ENCODE measurements at places on chromosomes 5 and 9.

- no peak for DNase-seq
These were observed 266.2 kb downstream of the ARHGAP26 start for GRCh38 chr5:143036146-143036927.

DNA sequence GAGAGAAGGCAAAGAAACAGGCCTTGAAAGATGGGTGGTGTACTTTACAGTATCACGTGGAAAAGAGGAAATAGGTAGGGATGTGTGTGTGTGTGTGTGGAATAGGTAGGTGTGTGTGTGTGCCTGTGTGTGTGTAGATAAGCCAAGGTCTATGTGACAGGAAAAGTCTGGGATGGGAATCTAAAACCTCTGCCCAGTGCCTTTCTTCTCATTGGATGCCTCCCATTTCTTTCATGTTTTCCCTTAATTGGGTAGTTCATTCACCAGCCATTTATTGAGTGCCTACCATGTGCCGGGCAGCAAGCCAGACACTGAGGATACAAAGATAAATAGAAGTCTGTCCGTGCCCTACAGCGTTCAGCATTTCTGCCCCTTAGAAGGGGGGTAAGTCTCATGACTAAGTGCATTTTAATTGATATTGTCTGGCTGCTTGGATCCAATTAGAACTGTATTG lies 1.0 kb downstream of the URM1 start:
- no peak for DNase-seq

- DNase-seq = no peak
These were observed 598.3 kb downstream of the EFNA5 start for GRCh38 chr5:107072440-107072839.

- DNase-seq = no peak
These were observed 36.7 kb downstream of the SLC27A6 start for GRCh38 chr5:129001841-129002526.

GRCh38 chr9:101795147-101795546 lies 56.7 kb upstream of the GRIN3A start:
- no peak for DNase-seq

DNA sequence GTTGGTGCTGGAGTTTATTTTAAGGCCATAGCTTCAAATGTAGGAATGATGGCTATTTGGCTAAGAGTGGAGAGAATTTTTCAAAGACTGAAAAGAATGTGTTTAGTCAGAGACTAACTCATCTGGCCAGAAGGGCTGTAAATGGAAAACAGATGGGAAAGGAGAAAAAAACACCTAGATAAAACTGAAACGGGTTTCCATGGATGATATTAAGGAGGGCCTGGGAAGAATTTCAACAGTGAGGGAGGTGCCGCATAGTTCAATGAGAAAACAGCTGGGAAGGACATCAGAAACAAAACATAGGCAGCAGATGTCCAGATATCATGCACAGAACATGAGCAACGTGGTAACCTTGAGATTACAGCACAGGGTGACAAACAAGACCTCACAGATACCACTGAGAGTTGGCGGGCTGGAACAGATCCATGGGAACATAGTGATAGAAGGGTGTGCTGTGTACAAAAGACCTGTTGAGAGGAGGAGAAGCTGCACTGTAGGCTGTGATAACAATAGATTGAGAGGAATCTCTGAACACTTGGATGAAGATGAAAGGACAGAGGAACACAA lies 31.2 kb upstream of the RAD23B start:
- peak; percentile 92 for DNase-seq

- DNase-seq = no peak
These were observed 21.0 kb upstream of the PPARGC1B start for GRCh38 chr5:149708981-149709594.

DNA sequence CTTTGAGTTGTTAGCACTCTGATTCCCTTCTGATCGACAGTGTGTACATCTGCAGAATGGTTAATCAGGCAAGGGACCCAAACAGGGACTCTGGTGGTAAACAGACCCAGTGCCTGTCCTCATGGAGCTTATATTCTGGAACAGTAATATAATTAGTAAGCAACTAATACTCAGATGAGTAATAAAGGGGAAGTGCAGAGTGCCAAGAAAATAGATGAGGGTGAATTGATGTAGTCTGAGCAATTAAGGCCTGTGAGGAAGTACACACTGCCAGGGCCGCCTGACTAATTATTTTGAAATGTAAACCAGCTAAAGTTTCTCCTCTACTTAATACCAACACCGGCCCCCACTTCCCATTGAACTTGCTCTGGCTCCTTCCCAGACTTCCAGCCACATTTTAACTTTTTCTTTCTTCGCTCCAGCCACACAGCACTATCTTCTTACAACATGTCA lies 4.2 kb downstream of the DHX29 start:
- peak; percentile 83 for DNase-seq

DNA sequence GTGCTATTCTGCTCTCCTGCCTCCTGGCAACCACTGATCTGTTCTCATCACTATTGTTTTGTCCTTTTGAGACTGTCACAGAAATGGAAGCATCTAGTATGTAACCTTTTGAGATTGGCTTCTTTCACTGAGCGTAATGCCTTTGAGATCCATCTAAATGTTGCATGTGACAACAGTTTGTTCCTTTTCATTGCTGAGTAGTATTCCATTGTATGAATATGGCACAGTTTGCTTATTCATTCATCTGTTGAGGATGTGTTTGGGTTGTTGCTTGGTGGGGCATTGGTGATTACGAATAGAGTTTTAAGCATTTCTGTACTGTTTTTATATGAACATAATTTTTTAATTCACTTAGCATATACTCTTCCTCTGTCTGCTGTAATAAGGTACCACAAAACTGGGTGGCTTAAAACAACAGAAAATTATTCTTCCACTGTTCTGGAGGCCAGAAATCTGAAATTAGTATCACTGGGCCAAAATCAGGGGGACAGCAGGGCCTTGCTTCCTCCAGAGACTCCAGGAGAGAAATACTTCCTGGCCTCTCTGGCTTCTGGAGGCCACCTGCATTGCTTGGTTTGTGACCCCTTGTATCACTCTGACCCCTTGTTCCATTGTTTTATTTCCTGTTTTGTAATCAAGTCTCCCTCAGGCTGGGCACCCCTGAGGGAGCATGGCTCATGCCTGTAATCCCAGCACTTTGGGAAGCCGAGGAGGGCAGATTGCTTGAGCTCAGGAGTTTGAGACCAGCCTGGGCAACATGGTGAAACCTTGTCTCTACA lies 53.0 kb downstream of the EXOSC2 start:
- no peak for DNase-seq

DNA sequence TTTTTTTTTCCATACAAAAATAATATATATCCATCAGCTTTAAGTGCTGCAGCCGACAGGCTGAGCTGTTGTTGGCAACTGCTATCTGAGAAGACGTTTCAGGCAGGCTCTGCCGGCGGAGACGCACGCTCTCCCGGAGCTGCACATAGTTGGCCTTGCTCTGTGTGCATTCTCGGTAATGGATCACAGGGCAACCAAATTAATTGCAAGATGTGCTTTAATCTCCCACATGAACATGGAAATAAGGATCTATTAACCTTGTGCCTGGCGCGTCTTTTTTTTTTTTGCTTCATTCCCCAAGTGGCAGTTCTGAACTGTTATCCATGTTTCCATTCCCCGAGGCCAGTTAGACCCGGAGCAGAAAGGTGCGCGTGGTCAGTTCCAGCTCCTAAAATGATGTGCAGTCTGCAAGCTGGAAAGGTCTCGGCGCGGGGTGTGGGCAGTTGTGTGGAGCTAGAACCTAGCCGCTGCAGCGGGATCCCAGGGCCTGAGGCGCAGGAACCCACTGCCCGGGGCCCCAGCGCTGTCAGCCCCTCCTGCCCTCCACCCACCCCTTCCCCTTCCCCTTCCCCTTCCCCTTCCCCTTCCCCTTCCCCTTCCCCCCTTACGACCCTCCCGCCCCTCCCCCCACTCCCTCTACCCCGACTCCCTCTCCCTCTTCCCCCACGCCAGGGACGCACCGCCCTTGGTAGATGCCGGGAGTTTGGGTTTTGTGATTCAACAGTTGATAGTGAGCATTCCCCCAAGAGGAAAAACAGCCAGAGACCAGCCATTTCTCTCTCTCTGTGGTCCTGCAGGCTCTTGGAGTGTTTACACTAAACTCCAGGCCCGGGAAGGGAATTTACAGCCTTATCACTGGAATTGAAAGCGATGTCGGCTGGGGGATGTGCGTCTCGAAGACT lies 137.8 kb downstream of the CEP120 start:
- peak; percentile 18 for DNase-seq

- peak; percentile 44 for DNase-seq
These were observed 88.1 kb downstream of the FGF1 start for GRCh38 chr5:142597546-142598337.

DNA sequence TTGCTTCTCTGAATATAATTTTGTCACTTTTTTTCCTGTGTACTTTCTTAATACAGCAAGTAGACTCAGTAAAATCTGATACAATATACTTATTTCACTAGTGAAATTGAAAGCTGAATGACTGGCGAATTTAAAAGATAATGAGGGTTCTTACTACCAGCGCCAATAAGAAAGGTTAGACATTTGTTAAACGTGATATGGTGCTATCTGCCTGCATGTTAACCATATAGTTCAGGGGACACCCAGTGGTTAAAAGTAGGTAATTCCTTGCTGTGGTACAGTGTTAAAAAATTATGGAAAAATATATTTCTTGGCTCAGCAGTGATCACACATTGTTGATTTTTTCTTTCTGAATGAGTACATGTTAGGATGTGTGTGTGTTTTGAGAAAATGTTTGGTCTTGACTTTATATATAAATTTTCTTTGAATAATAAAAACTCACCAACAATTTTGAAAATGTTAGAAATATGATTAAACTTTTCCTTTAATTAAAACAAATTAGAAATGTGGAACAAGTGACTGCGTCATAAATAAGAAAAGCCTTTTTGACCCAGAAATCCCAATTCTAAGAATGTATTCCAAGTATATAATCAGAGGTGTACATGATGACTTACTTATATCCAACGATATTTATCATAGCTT lies 25.8 kb downstream of the CAST start:
- peak; percentile 25 for DNase-seq

GRCh38 chr5:178404987-178405386 lies 172.4 kb upstream of the PHYKPL start:
- no peak for DNase-seq

- no peak for DNase-seq
These were observed 95.8 kb upstream of the ANKRD55 start for GRCh38 chr5:56328753-56329560.

GRCh38 chr5:178067755-178068154 lies 45.6 kb upstream of the N4BP3 start:
- DNase-seq = no peak

- DNase-seq = no peak
These were observed 91.2 kb upstream of the SNX2 start for GRCh38 chr5:122683631-122684030.

DNA sequence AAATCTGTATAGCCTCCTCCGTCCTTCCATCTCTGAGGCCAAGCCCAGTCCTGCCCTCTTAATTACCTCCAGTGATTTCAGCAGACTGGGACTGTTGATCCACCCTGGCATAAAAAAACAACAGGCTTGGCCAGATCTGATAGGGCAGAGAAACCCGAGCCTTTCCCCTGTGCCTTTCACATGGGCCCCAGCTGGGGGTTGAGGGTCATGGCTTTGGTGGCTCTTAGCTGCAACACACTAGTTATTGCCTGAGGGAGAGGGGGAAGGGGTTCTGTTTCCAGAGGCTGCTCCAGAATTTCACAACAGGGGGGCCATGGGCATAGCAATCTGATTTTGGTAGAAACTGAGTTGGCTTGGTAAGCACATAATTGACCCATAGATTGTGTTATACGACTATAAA lies 21.2 kb upstream of the PANK3 start:
- no peak for DNase-seq

DNA sequence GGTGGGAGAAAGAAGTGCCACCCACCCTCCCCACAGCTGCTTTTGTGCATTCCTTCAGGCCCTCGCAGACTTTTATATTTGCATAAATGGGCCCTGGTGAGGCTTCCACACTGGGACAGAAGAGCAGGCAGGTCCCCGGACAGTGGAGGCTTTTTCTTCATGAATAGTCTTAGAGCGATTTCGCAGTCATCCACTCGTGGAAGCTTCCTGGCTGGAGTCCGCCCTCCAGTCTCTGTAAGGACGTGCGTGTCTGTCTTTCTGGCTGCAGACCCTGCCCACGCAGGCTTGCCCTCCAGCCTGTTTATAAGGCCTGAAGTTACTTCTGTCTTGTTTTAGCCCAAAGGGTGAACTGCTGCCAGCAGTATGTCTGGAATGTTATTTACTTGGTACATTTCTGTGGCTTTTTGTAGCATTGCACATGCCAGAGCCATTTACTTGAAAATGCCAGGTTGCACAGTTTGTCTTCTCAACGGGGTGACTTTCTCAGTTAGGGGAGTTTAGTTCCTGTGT lies 195.7 kb downstream of the AOPEP start:
- DNase-seq = peak; percentile 83

DNA sequence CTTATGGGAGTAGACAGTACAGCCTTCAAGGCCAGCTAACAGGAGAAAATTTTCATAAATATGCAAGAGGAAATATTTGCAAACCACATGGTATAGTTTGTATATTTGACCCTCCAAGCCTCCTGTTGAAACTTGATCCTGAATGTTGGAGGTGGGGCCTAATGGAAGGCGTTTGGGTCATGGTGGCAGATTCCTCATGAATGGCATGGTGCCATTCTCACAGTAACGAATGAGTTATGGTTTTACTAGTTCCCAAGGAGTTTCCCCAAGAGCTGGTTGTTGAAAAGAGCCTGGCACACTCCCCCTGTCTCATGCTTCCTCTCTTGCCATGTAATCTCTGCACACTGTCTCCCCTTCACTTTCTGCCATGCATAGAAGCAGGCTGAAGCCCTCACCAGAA lies 3.3 kb upstream of the PAIP1 start:
- peak; percentile 38 for DNase-seq

GRCh38 chr9:89683626-89684025 lies 78.8 kb downstream of the GADD45G start:
- DNase-seq = no peak

DNA sequence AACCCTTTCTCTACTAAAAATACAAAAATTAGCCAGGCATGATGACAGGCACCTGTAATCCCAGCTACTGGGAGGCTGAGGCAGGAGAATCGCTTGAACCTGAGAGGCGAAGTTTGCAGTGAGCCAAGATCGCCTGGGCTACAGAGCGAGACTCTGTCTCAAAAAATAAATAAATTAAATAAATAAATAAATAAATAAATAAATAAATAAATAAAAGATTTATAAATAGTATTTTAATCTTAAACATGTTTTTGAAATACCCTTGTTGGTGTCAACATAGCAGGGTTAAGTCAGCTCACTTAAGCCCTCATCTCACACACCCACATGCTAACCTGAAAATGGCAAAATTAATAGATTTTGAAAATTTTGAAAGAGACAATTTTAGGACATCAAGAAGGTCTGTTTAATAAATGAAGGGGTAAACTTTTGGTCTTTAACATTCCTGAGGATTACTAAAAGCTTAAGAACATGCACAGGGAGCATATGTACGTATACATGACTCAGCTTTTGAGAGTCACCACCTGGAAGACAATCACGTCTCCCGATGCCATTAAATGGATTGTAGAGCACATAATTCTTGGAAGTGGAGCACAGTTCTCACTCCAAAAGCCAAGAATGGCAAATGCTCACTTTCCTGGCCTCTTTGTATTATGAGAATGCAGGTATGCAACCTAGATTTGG lies 202.5 kb downstream of the GDNF start:
- no peak for DNase-seq

GRCh38 chr5:90548069-90548593 lies 10.5 kb upstream of the ADGRV1 start:
- no peak for DNase-seq
